ENCODE measurements at places on chromosomes 3 and 15.
A peak's percentile ranks its signal among the peaks of the same experiment; 100 is the strongest.

DNA sequence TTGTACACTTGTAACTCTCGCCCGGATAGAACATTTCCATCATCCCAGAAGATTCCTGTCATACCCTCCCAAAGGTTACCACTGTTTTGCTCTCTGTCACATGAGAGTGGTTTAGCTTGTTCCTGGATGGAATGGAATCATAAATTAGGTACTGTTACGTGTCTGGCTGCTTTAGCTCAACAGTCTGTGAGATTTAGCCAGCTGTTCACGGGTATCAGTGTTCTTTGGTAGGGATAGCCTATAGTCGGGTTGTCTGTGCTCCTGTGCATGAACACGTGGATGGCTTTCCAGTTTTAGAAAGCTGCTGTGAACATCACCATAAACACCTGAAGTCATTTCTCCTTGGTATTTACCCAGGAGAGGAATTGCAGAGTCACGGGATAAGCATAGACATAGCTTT lies 58.2 kb upstream of the NR2C2 start:
- DNase-seq = no peak

- DNase-seq = peak; percentile 56
Observed at GRCh38 chr3:141410408-141410807, 42.1 kb downstream of the ZBTB38 start.

- no peak for DNase-seq
Observed at GRCh38 chr3:10548992-10549391, 43.6 kb upstream of the ATP2B2 start.

DNA sequence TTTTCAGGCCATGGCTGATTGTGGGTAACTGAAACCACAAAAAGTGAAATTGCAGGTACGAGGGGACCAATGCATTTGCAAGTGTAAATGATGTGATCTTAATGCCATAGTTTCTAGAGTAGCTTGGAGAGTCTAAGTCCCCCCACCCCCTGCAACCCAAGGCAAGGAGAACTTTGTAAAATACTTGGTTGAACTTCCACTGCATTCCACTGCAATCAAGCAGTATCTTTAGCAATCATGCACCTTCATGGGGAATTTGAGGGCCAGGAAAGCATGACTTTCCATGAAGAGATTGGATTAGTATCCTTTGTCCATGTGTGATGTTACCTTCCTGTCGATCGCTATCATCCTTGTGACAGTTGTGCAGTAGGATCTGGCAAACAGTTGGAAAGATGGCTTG lies 11.4 kb upstream of the CYP8B1 start:
- DNase-seq = no peak
